T follicular helper cell (primary cell): ENCODE measurements at places on chromosomes 12 and 14.

DNA sequence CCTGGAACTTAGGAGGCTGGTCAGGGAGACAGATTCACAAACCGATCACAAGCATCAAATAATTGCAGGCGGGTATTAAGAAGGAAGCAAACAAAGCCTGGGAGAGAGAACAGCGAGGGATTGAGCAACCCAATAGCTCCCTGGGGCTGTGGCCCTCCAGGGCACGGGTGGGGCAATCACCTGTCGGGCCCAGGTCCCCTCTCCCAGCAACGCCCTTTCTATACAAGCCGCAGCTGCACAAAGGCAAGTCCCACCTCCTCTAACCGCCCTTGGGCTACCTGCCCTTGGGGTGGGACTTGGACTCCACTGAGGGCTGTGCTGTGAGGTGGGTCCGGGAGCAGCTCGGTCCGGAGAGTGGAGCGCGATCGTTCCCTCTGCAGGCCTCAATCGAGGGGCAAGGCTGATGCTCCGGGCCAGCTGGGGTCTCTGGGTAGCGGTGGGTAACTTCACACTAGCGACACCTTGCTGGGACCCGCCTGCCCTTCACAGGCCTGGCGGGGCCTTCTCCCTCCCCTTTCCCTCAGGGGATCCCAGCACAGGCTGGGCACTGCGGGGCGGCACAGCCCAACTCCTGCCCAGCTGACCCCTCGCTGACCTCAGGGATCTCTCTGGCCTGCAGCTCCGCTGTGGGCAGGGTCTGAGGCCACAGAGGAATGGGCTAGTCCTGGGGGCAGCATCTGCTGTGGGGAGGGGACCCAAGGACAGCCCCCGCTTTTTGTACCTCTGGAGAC lies 8.0 kb downstream of the PHB2 start:
- DNase-seq: no peak

DNA sequence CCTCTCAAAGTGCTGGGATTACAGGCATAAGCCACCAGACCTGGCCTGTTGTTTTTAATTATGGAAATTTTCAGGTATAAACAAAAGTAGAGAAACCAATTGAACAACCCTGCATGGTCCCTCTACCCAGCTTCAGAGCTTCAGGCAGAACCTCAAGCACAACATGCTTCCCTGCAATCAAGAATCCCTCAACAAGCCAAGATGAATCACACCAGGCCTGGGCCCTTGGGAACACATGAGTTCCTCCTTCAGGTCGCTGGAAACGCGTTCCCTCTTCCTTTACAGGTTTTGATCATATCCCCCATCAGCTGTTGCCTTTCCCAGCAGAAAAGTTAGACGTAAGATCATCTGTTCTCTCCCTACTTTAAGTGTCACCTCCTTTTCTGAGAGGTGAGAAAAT lies 20.5 kb upstream of the CORO1C start:
- DNase-seq: no peak

GRCh38 chr14:35985474-35986218 lies 159.5 kb downstream of the BRMS1L start:
- no peak for DNase-seq

GRCh38 chr14:100307766-100308426 lies 1.7 kb upstream of the SLC25A29 start:
- DNase-seq: no peak

DNA sequence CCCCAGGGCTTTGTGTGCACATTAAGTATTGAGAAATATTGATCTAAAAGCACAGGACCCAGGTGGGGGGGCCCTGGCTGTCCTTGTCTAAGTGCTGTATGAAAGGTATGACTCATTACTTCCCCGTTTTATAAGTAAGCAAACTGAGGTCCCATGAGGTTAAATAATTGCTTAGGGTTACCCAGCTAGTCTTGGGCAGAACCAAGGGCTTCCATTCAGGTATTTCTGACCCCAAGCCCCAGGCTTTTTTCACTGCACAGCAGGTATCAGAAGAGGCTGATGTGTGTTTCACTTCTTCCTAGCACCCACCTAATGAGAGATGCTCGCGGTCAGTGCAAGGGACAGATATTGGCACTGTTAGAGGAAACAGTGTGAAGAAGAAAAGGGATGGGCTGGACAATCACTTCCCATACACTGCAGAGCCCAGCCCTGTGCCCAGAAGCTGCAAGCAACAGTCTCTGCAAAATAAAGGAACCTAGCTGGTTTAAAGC lies 4.7 kb upstream of the TC2N start:
- DNase-seq: peak; percentile 52

- no peak for DNase-seq
Measured at GRCh38 chr12:85755760-85756159, 80.4 kb downstream of the RASSF9 start.

- no peak for DNase-seq
Measured at GRCh38 chr12:108483213-108484059, 31.6 kb upstream of the FICD start.

- peak; percentile 81 for DNase-seq
Measured at GRCh38 chr12:7935590-7936581, at the start of gene SLC2A3. SLC2A3 (minus strand) TSS chr12:7936187; CDS start chr12:7936034, 153 bp downstream.

DNA sequence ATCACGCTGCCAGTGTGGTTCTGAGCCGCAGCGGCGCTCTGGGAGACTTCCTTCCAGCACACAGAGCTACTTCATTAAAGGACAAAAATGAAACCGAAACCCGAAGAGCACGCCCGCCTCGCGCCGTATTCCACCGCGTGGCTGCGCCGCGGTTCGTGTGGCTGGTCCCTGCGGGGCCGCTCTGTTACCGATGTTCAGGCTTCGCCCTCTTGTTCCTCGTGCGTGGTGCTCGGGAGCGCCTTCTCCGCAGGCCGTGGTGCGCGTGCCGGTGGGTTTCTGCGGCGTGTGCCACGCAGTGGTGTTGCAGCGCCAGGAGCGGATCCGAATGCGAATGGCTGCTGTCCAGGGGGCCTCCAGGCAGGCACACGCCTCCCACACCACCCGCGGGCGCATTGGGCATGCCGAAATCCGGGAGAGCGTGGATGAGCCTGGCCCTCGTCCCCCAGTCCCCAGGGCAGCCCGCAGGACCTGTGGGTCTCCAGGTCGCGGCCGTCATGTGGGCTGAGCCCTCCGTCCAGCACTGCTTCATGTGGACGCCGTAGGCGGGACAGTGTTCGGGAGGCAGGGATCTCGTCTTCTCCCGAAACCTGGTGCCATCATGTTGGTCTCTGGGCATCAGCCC lies 91.2 kb downstream of the ADGRD1 start:
- no peak for DNase-seq

DNA sequence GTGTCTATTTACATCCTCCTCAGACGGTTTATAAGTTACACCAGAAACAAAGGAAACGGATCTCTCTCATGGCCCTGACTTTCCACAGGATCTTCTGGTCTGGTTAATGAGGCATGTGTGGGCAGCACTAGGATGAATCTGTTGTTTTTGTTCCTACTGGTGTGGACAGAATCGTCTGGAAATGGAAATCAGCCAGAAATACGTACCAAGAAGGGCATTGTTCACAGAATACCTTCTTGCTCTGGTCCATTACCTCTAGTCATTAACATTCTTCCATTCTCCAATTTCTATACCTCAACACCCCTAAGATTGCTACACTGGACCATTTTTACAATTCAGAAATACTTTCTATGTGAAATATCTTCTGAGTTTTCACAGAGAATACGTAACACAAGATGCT lies 86.0 kb downstream of the TPH2 start:
- DNase-seq: no peak

GRCh38 chr12:65649126-65649525 lies 175.2 kb upstream of the HMGA2 start:
- DNase-seq: no peak

DNA sequence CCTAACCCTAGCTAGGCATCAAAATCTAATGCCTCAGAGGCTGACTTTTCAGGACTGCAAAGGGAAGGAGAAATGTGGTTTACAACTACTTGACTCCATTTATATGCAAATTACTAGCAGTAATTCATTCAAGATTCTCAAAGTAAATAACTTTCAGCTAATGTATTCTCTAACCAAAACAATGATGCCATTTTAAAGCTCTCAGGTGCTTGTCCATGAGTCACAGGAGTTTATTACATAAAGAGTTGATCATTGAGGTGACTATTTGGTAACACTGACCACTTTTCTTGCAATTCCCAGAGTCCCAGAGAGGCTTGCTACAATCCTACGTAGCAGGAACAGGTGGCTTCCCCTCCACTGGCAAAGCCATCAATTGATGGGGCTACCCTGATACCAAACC lies 109.0 kb upstream of the SLC35F4 start:
- DNase-seq: no peak

GRCh38 chr12:116213014-116213413 lies 64.5 kb downstream of the MED13L start:
- DNase-seq: no peak

GRCh38 chr12:75764091-75764841 lies 252.9 kb upstream of the KRR1 start:
- no peak for DNase-seq

DNA sequence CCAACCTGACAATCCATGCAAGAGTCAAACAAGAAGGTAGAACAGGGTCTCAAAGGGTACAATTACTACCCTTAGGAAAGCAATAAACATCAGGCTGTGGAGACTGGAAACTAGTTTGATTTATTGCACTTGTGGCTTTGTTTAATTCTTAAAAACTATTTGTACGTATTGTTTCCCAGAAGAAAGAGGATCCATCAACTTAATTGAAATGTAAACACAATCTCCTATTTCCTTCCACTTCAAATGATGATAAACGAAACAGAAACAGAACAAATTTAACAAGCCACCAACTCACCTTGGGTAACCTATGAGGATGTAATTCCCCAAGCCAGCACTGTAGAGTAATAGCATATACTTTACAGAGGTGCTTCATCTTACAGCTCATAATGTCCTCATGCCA lies 8.0 kb downstream of the STXBP6 start:
- DNase-seq: no peak

GRCh38 chr12:56007564-56008559 lies 10.8 kb downstream of the SUOX start:
- DNase-seq: peak; percentile 63

GRCh38 chr14:24960816-24961215 lies 89.1 kb downstream of the STXBP6 start:
- DNase-seq: no peak

DNA sequence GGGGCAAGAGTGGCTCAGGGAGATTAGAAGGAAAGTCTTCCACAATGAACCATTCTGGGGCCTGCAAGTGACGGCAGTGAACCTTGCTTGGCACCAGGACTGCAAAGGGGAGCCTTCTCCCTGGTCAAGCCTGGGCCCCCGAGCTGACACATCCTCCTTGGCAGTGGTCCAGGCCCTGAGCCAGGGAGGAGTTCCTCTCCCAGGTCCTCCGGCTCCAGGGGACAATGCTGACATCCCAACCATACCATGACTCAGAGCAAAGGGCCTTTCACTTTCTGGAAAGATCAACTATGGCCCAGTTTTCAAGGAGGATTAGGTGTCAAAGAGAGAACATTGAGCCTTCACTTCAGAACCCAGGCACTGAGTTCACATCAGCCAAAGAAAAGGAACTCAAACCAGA lies 756.5 kb upstream of the TBX3 start:
- no peak for DNase-seq

DNA sequence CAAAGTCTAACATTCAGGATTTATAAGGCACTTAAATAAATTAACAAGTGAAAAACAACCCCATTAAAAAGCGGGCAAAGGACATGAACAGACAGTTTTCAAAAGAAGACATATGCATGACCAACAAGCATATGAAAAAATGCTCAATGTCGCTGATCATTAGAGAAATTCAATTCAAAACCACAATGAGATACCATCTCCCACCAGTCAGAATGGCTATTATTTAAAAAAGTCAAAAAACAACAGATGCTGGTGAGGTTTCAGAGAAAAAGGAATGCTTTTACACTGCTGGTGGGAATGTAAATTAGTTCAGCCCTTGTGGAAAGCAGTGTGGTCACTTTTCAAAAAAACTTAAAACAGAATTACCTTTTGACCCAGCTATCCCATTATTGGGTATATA lies 60.7 kb upstream of the BDKRB2 start:
- DNase-seq: no peak

DNA sequence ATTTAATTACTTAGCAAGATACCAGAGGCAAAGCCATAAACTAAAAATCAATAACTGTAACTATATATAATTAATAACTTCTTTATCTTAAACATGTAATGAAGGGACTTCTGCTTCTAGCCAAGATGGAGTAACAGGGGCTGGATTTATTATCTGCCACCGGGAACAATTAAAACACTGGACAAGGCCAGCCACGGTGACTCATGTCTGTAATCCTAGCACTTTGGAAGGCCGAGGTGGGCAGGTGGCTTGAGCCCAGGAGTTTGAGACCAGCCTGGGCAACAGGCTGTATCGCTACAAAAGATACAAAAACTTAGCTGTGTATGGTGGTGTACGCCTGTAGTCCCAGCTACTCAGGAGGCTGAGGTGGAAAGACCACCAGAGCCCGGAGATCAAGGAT lies 113.6 kb downstream of the TAOK3 start:
- no peak for DNase-seq

DNA sequence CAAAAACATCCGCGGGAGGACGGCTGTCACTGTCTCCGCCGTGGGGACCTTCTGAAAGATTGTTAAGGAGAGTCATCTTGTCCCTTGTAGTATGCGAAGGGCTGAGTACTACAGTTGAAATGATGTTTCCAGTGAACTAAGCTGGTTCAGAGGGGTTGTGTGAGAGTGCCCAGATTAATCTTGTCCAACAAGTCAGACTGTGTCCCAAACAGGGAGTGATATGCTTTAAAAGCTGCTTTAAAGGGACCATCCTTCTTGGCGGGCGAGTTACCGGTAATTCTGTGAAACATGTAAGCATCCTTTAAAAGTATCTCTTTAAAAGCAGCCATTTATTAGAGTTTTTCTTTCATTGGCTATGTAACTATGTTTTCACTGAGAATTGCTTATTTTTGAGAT lies 1.1 kb downstream of the WDR20 start:
- no peak for DNase-seq

DNA sequence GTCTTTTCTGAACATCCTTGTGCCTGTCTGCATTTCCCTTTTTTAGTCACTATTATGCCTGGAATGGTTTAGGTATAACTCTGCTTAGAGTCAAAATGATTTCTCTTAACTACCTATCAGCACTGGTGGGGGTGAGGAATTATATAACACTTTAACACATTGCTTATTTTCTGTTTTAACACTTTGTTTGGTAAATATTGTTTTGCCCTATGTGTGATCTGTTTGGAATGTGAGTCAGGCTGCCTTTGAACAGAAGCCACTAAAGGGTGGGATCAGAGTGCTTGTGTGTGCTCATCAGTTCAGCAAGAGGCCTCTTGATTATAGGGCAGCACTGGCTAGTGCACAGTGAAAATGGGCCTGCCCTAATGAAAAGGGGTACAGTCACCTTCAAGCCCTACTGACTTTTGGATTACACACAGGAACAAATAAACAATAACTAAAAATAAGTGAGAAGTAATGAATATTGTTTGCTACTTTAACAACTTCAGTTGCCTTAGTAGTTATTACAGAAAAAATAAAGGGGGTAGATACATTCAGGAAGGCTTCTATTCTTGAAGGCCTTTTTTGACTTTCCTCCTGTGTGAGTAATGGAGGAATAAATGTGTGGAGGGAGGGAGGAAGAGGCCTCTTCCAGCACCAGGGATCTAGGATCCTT lies 23.2 kb downstream of the NGDN start:
- DNase-seq: no peak

- peak; percentile 86 for DNase-seq
Measured at GRCh38 chr12:6961278-6961694, 9.2 kb downstream of the PHB2 start.

- DNase-seq: no peak
Measured at GRCh38 chr12:79689477-79690141, 1.2 kb downstream of the PAWR start.
